ENCODE measurements at places on chromosomes 4 and X.

- DNase-seq = no peak
These were observed 1.0 kb upstream of the THAP9 start for GRCh38 chr4:82899374-82900065.

GRCh38 chr4:2284934-2285612 is 23.2 kb upstream of the MXD4 start:
- no peak for DNase-seq

DNA sequence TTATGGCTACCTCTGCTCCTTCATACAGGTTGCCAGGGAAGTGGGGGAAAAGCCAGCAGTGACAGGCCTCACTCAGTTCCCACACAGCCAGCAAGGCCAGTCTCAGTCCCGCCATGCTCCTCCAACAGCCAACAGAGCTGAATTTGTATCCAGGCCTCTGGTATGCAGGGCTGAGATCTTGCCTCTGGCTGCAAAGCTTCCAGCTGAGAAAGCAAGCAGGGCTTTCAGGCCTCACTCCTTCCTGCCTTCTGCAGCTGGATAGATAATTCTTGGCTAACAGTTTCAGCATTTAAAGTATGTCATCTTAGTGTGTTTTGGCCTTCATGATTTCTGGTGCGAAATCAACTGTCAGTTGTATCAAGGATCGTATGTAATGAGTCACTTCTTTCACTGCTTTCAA is 103.6 kb downstream of the GNL3L start:
- no peak for DNase-seq

DNA sequence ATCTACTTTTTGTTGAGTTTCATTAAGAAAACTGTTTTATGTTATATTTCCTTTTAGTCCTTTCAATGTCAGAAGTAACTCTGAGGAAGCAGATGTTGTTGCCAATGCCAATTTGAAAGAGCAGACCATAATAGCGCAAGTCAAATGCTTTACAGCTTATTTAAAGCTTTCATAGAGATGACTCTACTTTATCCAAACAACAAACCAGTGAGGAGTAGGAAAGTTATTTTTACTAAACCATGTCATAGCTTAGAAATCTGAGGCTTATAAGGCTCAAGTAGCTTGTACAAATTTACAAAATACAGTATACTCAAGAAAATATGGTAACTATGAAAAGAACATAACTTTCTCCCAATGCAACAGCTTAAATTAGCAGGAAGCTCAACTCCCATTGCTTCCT is 40.1 kb upstream of the SPOCK3 start:
- DNase-seq = no peak

DNA sequence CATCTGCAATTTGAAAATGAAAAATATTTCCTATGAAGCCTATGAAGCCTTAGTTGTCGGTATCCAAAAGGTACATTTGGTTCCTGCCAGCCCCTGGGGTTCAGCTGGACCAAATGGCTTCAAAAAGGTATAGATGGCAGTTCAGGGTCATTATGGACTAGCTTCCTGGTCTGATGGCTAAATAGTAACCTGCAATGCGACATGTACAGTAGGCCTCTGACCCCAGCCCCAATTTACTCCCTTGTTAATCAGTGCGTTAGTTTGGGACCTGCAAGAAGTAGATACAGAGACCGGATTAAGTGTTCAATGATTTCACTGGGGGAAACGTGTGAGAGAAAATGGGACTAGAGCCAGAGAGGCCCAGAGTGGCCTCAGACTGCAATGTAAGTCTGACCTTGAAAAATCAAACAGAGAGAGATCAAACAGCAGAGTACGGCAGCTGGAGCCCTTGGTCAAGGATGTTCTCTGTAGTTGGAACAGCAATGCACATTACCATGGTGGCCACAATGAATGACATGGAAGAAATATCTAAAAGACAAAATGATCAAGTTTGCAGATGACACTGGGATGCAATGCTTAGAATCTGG is 115.0 kb upstream of the MBNL3 start:
- no peak for DNase-seq

DNA sequence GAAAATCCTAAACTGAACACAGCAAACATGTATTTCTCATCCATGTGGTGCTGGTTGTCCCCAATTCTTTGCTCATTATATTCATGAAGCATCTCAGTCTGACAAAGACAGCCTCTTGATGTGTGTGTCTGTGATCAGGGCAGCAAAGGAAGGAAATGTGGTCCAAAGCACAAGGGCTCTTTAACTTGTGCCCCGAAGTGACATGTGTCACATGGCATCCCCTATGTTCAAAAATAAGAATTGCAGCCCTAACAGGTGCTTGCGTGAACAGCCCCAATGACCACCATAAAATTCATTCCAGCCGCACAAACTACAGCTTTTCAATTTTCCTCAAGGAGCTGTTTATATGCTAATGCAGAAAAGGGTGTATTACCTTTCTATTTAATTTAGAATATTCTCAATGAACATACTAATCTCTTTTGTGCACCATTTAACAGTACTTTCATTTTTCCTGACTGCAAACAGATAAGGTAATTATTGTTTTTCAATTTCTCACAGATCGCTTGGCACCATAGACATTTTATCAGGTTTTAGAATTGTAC is 231.9 kb upstream of the CTSO start:
- DNase-seq = no peak

GRCh38 chr4:98406819-98407218 is 145.6 kb downstream of the RAP1GDS1 start:
- no peak for DNase-seq

GRCh38 chr4:111761531-111761930 is 383.7 kb upstream of the FAM241A start:
- DNase-seq = no peak

DNA sequence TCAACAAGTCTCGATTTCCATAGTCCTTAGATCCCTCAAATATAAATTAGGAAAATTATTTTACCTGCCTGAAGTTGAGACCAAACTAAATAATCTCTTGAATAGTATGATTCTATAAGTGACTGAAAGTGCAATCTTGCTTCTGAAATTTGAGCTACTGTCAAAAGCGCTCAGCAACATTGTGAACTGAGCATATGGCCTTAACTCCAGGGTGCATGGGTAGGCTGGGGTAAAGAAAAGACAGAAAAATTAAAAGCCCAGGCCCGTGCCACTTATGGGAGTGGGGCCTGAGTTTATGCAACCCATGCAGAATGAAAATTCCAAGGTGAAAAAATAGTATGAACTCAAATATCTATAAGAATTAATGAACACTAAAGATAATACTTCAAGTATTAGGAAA is 9.8 kb downstream of the PGRMC2 start:
- DNase-seq = no peak

DNA sequence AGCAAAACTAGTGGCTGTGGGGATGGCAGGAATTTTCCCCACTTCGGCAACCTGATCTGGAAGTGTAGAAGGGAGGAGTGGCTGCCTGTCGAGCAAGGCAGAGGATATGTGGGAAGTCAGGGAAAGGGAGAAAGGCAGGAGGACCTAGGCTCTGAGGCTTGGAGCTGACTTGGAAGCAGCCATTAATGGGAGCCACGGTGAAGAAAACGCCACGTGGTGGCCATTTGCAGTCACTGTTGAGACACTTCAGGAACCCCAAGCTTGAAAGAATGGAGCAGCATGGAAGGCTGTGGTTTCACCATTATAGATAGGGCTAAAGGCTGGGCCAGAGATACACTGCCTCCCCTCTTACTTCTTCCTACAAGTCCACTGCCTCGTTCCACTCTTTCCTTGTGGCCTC is 41.8 kb upstream of the MAML3 start:
- no peak for DNase-seq

- DNase-seq = no peak
These were observed 2.9 kb downstream of the ERAS start for GRCh38 chrX:48829016-48829735.
